ENCODE measurements at places on chromosomes 3 and 15.

DNA sequence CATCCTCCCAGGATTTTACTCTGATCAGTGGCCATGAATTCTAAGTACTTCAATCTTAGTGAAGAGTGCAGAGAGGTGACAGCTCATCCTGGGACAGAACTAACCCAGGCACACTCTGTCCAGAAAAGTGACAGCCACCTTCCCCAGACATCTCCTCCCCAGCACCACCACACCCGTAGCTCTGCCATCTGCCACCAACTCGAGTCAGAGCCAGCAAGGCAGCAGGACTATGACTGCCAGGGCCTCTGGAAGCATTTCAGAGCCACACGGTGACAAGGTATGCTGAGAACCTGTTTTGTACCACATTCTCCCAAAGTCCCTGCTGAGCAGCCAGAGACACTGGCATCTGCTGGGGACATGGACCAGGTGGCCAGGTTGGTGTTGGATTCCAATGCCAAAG is 71.0 kb downstream of the NTRK3 start:
- DNase-seq = no peak

DNA sequence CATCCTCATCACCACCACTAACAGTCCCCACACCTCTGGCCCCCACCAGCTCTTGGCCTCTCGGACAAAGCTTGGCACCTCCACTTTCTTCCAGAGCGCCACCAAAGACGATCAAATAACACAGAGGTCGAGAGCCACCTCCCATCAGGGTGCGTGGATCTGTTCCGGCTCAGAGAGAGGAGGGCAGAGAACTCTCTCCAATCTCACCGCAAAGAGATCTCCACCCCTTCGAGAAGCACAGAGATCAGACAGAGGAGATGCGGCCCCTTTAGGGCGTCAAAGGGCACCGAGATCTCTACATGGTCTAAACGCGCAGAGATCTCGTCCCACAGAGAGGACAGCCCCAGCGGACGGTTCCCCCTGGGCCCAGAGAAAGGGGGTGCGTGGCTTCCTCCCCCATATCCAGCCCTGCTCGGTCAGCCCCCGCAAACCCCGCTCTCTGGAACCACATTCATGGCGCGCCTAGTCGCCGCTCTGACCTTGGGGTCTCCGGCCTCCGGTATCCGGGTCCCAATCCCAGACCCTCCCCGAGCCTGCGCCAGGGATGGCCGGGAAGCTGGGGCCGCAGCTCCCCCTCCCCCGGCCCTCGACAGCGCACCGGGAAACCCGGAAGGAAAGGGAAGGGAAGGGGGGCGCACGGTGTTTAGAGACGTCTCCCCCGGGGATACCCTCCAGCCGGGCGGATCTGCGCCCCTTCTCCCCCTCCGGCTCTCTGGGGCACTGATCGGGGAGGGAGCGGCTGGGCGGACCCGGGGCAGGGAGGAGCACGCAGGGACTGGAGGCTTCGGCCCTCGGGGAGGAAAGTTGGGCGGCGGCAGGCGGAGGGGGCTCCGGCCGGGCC is 608 bp downstream of the SCN5A start:
- no peak for DNase-seq

- DNase-seq = no peak
Observed at GRCh38 chr15:44064706-44065105, 130.4 kb downstream of the FRMD5 start.

- no peak for DNase-seq
Observed at GRCh38 chr15:85306946-85307686, 73.3 kb upstream of the AKAP13 start.

- DNase-seq = no peak
Observed at GRCh38 chr3:50627407-50628051, 10.6 kb downstream of the MAPKAPK3 start.

DNA sequence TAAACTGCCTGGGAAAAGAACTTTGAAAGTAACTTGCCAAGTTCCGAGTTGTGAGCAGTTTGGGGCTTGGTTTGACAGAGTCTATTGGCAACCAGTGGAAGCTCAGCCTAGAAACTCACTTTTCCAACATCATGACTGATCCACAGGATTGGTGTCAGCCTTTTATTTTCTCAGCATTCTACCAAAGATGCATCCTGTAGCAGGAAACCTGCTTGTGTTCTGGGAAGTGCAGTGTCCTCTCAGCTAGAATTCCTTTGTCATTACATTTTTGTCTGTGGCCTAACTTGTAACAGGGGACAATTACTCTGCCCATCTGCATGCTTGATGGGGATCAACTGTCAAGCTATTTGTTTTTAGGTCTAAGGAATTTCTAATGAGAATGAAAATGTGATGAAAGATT is 116.7 kb upstream of the LMOD3 start:
- DNase-seq = no peak

DNA sequence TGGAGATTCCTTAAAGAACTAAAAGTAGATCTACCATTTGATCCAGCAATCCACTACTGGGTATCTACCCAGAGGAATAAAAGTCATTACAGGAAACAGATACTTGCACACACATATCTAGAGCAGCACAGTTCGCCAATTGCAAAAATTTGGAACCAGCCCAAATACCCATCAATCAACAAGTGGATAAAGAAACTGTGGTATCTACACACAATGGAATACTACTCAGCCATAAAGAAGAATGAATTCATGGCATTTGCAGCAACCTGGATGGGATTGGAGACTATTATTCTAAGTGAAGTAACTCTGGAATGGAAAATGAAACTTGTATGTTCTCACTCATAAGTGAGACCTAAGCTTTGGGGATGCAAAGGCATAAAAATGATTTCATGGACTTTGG is 23.8 kb downstream of the SLC7A14 start:
- DNase-seq = no peak

- no peak for DNase-seq
Observed at GRCh38 chr3:48698891-48699290, 13.2 kb upstream of the NCKIPSD start.

Measured in T-helper 9 cell (primary cell).